8988T (cell line): ENCODE measurements at places on chromosomes 16 and 17.

- no peak for DNase-seq
Measured at GRCh38 chr17:77042476-77043231, 98.1 kb upstream of the SEC14L1 start.

DNA sequence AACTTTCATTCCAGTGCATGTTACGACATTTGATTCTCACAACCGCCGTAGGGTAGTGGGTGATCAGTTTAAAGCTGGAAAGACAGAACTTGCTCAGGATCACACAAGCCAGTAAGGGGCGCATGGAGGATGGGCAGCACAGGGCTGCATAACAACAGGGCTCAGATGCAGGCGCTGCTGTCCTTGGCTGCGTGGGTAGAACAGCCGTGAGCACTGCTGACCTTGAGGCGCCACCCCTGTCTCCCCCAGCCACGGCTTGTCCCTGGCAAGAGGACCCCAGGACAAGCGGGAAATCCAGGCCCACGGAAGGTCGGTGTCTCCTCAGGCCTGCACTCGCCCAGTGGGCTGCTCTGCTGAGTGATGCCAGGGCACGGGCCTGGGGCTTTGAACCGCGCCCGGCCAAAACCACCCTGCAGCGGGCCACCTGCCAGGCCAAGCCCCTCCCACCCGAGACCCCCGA lies 84.7 kb downstream of the LMF1 start:
- DNase-seq, result no peak

DNA sequence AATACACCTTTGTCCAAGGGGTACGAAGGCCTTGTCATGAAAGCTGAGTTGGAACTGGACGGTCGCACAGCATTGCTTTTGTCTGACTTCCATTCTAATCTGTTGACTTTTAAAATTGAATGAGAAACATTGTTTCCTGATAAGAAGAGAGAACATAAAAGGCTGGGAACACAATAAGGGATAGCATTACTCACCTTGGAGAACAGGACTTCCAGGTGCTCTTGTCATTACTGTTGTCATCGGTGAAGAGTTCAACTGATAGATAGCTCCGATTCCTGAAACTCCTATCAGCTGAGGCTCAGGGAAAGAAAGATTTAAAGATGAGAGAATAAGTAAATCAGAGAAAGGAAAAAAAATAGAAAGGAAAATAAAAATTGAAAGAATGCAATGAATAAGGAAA lies 351.1 kb downstream of the KCNJ2 start:
- DNase-seq, result no peak

GRCh38 chr17:62866471-62866870 lies 58.4 kb upstream of the MARCHF10 start:
- DNase-seq, result no peak

DNA sequence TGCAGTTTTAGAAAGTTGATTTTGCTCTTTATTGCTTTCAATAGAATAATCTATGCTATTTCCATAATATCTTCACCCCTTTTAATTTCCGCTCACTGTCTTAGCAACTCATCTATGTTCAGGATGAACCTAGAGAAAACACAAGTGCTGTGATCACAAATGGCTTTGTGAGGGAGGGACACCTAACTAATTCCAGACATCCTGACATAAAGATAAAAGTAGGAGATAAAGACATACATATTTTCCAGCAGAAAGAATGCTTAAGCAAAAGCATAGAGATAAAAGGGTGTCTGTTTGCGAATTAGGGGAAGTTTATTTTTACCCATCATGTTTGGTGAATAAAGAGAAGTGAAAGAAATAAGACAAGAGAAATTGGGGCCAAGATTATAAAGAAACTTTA lies 254.2 kb downstream of the KCNJ2 start:
- DNase-seq, result no peak
